ENCODE measurements at places on chromosomes 12 and 14.
A peak's percentile ranks its signal among the peaks of the same experiment; 100 is the strongest.

DNA sequence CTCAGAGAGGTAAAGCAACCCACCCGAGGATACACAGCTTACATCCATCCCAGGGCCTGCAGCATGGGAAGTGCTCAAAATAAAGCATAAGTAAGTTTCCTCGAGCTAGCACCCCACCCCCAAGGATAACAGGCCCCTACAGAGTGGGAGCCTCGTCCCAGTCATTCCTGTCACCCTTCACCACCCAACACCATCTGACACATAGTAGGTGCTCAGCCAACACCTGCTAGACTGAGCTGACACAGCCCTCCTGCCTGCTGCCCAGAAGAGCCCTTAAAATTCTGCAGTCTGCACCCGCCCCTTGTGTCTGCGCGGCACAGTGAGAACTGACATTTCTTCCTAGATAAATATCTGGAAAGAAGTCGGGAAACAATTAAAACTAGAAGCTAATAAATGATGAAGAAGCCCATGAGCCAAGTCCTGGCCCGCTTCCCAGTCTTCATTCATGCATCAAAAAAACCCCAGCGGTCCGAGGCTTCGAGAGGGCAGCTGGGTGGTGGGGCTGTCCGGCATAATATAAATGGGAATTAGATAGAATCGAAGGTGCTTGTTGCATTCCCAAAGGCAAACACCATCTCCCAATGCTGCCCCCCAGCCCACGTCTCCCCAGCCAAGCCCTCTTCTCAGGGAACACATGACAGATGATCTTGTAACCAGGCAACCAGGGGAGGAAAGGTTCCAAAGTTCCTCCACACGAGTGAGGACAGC lies 76.2 kb downstream of the BCL11B start:
- no peak for DNase-seq

- peak; percentile 63 for DNase-seq
These were observed 95.0 kb downstream of the LMNTD1 start for GRCh38 chr12:25458047-25458552.

DNA sequence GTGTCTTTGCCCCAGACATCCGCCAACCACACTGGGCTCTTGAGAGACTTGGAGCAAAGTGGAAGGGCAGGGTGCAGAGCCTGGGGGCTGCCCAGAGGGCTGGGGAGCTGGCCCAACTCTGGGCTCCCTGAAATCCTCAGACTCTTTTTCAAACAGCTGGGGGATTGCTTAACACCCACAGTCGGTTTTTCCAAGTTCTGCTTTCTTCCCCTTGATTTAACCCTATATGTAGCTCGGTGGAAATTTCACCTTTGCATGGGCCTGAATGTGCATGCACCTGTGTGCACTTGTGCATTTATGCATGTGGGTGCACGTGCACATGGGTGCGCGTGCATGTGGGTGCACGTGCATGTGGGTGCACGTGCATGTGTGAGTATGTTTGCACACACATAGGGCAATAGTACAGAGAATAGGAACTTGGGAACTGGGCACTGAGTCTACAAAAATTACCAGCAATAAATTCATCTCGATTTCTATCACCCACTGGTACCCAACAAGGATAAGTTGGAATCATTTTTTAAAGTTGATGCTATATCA lies 52.3 kb upstream of the RFLNA start:
- DNase-seq: no peak

GRCh38 chr14:32683679-32684078 lies 255.0 kb upstream of the NPAS3 start:
- DNase-seq: no peak

DNA sequence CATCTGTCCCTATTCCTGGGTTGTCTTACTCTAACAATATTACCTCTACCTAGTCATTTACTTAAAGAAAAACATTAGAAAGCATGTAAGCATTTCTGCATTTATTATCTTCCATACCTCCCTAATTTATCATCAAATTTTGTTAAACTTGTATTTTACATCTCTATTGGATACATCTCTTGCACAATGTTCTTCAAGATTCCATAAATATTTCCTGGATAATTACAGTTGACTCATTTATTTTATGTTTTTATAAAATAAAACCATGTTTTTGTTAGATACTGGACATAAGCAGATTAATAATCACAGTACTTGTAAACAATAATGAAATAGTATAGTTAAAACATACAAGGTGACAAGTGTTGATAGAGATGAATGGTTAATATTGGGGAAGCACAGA lies 209.0 kb downstream of the TMTC3 start:
- DNase-seq: no peak

GRCh38 chr14:92922883-92923743 lies at the start of gene CHGA:
TSS of gene CHGA (plus strand) at chr14:92923150. CDS start at chr14:92923360, 210 bp downstream.
- DNase-seq: peak; percentile 17

Measured in PC-9 (cell line).